NCI-H510A (cell line): ENCODE measurements at places on chromosomes 7 and 10.

GRCh38 chr7:108252177-108252576 is 122.0 kb upstream of the LAMB4 start:
- DNase-seq = no peak

DNA sequence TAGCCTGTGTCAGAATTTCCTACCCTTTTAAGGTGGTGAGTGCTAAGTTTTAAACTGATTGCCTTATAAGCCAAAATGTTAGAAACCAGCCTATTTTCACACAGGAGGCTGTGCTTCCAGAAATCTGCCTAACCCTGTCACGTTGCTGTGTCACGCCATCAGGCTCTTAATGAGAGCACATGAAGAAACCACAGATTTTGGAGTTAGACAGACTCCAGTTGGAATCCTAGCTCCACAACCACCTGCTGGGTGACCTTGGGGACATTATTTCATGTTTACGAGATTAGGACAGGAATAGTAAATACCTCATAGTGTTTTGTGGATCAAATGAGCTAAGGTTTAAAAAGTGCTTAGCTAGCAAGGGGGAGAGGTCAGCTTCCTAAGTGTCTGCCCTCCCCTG is 321.8 kb downstream of the DPP6 start:
- DNase-seq = no peak

GRCh38 chr10:36221101-36221500 is 579.0 kb upstream of the FZD8 start:
- no peak for DNase-seq

GRCh38 chr10:75555323-75555722 is 123.9 kb downstream of the LRMDA start:
- no peak for DNase-seq

- no peak for DNase-seq
Observed at GRCh38 chr7:19015098-19015497, 102.3 kb downstream of the TWIST1 start.

- DNase-seq = peak; percentile 50
Observed at GRCh38 chr10:128150045-128150493, 23.8 kb upstream of the MKI67 start.

DNA sequence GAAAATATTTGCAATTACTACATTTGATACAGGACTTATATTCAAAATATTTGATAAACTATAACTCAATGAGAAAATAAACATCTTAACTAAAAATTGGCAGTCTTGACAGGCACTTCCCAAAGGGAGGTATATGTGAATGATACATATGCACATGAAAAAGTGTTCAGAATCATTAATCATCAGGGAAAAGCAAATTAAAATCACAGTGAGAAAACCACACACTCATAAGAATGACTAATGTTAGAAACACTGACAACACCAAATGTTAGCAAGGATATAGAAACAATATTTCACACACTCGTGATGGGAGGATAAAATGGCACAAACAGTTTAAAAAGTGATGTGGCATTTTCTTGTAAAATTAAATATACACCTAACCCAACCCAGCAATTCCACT is 4.1 kb upstream of the VPS26A start:
- no peak for DNase-seq

DNA sequence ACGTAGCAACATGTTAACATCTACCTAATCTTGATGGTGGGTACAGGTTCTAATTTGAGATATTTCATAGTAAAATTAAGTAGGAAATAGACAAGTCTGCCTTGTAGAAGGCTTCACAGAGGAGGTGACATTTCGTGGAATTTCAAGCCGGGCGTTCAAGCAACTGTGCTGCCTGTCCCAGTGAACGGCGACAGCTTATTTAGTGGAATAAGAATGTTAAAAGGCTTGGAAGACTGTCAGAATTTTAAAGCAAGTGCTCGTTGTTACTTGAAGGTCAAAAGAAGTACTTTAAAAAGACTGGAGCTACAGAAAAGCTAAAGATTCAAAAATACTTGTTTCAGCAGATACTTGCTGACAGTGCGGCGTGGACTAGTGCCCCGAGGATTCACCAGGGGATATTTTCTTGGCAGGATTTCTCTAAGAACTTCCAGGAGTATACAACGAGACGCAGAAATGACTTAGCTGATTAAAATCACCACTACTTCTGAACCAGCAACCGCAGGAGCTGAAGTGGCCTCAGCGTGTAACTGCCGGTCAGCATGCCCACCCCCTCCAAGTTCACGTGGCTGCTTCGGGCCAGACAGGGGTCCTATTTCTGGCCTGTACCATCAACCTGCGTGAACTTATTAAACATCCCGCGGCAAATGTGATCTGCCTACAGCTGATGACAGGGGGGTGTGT is 46.5 kb downstream of the CTBP2 start:
- no peak for DNase-seq

- DNase-seq = no peak
Observed at GRCh38 chr7:27576360-27576944, 86.2 kb downstream of the HIBADH start.

GRCh38 chr10:90985321-90985933 is 64.5 kb upstream of the ANKRD1 start:
- DNase-seq = no peak

- DNase-seq = no peak
Observed at GRCh38 chr10:6498771-6499170, 81.3 kb downstream of the PRKCQ start.

DNA sequence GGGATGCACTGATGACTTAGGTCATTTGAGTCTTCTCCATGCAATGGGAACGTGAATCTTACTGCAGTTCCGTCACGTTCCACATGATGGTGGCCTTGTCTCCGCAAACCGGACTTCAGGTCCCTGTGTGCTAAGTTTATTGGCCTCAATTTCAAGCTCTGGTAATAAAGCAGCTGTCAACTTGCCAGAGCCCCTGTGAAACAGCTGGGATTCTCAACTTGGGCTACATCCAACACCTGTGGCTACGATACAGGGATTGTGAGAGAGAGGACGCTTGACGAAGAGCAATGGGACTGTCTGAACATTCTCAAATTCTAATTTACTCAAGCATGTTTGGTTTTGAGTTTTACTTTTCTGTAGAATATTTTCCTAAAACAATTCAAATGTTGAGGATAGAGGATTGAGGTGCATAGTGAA is 174.2 kb downstream of the PTN start:
- peak; percentile 21 for DNase-seq

- DNase-seq = no peak
Observed at GRCh38 chr7:44158096-44158872, 17.2 kb upstream of the MYL7 start.

GRCh38 chr10:3102720-3103427 is 35.5 kb downstream of the PFKP start:
- DNase-seq = no peak

DNA sequence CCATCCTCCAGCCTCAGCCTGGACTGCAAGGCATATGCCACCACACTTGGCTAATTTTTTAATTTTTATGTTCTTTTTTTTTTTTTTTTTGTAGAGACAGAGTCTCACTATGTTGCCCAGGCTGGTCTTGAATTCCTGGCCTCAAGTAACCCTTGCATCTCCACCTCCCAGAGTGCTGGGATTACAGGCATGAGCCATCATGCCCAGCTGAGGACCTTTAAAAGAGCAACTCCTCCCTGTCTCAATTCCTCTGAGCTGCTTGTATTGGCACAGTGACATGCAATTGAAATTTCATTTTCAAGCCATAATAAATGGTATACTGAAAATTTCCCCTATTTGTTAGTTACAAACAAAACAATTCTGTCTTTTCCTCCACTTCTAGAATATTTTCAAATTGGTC is 19.5 kb downstream of the DNAJB9 start:
- DNase-seq = no peak

- no peak for DNase-seq
Observed at GRCh38 chr10:6647811-6648526, 67.9 kb upstream of the PRKCQ start.

DNA sequence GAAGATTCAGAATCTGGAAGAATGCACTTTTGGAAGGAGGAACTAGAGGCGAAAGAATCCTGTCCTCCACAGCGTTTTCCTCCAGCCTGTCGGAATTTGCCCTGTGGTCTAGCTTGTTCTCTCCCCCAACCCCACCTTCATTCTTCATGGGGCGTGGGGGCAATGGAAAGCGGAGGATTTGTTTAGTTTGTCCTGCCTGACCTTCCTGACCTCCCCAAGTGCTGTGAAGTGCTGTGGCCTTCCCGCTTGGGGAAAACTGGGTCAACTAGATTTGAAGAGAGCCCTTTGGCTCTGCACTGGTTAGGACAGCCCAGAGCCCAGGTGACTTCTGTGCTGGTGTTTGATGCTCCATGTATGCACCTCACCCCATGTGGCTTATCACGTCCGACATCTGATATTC is 49.1 kb downstream of the GATA3 start:
- no peak for DNase-seq

DNA sequence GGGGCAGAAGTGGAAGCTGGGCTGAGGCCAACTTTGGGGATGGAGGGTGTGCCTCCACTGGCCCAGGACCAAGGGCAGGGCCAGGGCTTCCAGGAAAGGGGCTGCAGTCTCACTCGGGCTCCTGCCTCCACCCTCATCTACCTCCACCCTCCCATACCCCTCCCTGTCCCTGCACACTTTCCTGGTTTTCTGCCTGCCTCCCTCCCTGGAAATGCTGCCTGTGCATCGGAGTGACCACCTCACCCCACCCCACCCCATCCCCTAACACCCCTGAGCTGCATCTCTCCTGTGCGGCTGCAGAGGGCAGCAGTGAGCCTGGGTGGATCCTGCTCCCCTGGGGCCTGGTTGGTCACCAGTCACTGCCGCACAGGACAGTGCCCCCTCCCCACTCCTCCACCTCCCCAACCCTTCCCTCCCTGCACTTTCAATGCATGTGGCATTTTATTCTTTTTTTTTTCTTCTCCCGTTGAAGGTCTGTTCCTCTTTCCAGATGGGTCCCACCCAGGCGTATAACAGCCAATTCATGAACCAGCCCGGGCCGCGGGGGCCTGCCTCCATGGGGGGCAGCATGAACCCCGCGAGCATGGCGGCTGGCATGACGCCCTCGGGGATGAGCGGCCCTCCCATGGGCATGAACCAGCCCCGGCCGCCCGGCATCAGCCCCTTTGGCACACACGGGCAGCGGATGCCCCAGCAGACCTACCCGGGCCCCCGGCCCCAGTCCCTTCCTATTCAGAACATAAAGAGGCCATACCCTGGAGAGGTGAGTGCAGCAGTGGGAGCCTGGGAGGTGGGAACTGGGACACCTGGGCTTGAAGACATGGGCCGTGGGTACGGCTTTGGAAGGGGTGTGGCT is 54.1 kb upstream of the PPIF start:
- DNase-seq = no peak

- no peak for DNase-seq
Observed at GRCh38 chr7:70042533-70042932, 444.3 kb downstream of the AUTS2 start.

DNA sequence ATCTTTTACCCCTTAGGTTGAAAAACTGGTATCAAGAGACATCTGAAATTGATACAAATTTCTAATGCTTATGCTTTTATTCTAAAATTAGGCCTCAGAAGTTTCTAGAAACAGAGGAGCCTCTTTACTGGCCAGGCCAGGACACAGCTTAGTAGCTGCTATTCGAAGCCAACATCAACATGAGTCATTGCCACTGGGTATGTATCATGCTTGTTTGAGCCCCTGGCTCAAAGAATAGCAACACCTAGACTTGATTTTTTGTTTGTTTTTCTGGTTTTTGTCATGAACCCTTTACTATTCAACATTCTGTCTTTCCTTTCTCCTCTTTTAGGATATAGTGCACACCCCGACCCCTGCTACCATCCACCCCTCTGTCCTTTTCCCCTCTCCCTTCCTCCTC is 90.9 kb upstream of the STK17A start:
- DNase-seq = no peak

GRCh38 chr7:1758859-1759521 is 88.9 kb downstream of the ELFN1 start:
- DNase-seq = no peak

- no peak for DNase-seq
Observed at GRCh38 chr10:105041956-105042355, 400.9 kb downstream of the SORCS3 start.

- DNase-seq = no peak
Observed at GRCh38 chr7:85509476-85509875, 322.6 kb upstream of the SEMA3D start.

- no peak for DNase-seq
Observed at GRCh38 chr7:22447008-22447407, 53.0 kb downstream of the STEAP1B start.

- DNase-seq = no peak
Observed at GRCh38 chr7:95427166-95427565, 7.7 kb downstream of the PON2 start.

- DNase-seq = no peak
Observed at GRCh38 chr7:84450772-84451171, 256.2 kb upstream of the SEMA3A start.

GRCh38 chr7:47914717-47915615 is 33.3 kb downstream of the PKD1L1 start:
- DNase-seq = no peak

DNA sequence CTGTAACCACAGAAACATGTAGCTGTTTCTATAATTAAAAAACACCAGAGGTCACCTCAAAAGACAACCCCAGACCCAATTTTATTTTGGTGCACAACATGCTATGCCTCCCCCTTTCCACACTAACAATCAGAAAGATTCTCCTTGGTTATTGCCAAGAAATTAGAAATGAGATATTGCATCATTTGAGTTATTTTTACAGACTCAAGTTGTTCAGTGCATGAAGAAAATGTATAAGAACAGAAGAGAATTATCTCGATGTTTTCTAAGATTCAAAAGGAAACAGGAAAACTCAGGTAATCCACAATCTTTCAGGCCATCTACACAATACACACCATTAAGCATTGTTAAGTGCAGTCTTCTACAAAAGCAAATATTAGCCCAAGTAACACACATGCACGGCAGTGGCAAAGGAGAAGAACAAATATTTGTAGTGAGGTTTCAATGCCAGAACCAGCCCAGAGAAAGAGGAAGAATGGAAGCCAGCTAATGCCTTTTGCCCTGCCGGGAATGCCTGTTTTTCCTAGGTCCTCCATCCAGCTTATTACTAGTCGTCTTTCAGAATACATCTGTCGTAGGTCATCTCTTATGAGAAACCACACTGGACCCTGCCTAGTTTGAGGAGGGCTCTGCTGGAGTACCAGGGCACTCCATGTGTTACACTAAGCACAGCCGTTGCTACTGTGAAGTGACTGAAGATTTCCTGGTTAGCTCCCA is 67.6 kb upstream of the C1GALT1 start:
- peak; percentile 59 for DNase-seq

DNA sequence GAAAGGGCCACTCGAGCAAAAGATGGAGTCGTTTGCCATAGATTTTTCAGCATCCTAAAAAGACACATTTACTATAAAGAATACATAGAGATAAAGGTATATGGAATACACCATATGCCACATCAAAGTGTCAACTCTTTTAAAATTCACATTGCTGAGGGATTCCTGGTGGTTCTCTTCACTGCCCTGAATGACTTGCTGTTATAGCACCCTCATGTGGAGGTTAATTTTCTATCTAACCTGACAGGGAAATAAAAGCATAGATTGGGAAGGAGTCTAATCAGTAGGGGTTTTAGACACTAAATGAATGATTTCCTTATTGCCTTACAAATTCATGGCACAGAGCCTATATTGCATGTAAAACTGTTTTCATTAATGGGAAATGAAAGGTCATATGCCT is 25.9 kb downstream of the DNAH11 start:
- DNase-seq = no peak
